ENCODE measurements at places on chromosomes 6 and 20. TPM values are rescaled to one million over a fixed set of nuclear protein-coding genes. Genes with fewer than 3 reads are reported as not detected.

RCAN2 gene
- total RNA-seq = 0.13 TPM

APOM gene
- total RNA-seq = not detected

KCNK17 gene
- total RNA-seq = not detected

PLN gene
- not detected for total RNA-seq

PAX1 gene
- total RNA-seq = not detected

CST7 gene
- total RNA-seq = not detected

PDYN gene
- not detected for total RNA-seq

ABHD16B gene
- total RNA-seq = not detected

PRDM13 gene
- total RNA-seq = not detected

SESN1 gene
- 40.7 TPM for total RNA-seq

NOTCH4 gene
- 32.6 TPM for total RNA-seq

CUTA gene
- 73.9 TPM for total RNA-seq

SLC12A5 gene
- under 0.01 TPM for total RNA-seq
